ENCODE measurements at places on chromosomes 6 and 20. TPM values are rescaled to one million over a fixed set of nuclear protein-coding genes. Genes with fewer than 3 reads are reported as not detected.

The IYD gene
- not detected for total RNA-seq

GRCh38 chr20:19110881-19111460 lies 101.5 kb upstream of the SLC24A3 start:
- no peak for DNase-seq

GRCh38 chr6:2021713-2022125 lies 223.7 kb downstream of the GMDS start:
- DNase-seq = peak; percentile 69

DNA sequence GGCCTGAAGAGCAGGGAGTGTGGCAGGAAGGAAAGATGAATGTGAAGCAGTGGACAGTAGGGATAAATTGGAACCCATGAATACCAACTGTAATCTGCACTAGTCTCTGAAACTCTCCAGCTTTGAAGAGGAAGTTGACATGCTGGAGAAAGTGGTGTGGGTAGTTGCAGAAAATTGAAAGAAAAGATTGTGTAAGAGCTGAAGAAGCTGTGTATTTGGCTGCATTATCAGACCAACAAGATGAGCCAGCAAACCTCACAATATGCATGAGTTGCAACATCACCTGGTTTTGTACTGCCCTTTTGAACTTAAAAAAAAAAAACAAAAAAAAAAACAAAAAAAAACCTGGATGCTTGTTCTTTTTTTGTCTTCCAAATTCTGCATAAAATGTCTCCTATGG lies 921.9 kb upstream of the EYS start:
- DNase-seq = peak; percentile 42
